ENCODE measurements at places on chromosomes 2 and 18.

DNA sequence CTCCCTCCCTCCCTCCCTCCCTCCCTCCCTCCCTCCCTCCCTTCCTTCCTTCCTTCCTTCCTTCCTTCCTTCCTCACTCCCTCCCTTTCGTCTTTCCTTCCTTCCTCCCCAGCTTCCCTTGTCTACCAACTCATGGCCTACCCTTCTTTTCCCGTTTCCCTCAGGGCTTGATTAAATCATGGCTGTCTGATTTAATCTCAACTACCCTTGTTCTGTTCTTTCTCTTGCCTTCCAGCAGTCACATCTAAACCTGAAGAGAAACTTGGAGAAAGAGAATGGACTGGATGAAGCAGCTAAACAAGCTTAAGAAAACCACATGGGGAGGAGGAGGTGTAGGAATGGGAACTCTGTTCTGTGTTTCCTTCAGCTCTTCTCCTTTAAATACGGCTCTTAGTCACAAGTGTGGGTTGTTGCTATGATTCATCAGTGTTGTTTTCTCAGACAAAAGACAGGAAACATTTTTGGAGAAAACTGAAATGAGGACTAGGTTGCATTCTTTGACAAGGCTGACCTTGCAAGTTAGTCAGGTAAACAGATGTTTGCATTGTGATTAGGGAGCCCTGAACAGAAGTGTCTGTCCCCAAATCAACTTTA, 177.9 kb downstream of the LRRTM1 start:
- no peak for DNase-seq

GRCh38 chr18:8991155-8991554, 111.3 kb upstream of the NDUFV2 start:
- no peak for DNase-seq

- no peak for DNase-seq
Measured at GRCh38 chr2:2519381-2519780, 188.3 kb upstream of the MYT1L start.

DNA sequence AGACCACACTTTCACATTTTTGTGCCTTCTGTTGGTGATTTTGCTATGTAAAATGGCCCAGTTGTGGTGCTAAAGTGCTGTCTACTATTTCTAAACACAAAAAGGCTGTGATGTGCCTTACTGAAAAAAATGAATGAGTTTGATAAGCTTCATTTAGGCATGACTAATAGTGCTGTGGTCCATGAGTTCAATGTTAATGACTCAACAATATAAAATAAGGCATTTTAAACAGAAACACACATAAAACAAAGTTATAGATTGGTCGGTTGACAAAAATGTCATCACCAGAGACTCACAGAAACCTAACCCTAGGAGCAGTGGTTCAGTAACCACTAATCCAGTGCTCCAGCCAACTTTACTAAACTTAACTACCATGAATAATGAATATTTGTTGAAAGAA, 160.0 kb downstream of the DNAH6 start:
- DNase-seq = no peak

Data from CD4-positive, alpha-beta T cell treated with Interleukin-10 for 1 hour (primary cell).